ENCODE measurements at places on chromosomes 4 and X.

DNA sequence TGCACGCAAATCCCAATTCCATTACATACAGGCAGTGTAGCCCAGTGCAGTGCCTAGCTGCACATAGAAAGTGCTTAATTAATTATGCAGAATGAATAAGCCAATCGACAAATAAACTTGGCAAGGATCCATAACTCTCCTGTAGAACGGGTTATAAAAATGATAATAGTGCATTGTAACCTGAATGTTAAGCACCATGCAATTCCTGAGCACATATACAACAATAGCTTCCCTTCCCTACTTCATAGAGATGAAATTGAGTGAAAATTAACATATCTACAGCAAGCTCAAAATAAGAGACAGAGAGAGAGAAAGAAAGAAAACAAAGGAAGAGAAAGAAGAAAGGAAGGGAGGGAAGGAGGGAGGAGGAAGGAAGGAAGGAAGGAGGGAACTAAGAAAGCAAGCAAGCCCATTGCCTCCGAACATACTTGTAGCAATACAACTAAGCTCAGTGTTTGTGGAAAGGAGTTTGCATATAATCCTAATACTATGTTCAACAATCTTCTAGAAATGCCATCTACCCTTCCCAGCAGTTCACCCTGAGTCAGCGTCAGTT, 1074.0 kb upstream of the LCORL start:
- no peak for DNase-seq

DNA sequence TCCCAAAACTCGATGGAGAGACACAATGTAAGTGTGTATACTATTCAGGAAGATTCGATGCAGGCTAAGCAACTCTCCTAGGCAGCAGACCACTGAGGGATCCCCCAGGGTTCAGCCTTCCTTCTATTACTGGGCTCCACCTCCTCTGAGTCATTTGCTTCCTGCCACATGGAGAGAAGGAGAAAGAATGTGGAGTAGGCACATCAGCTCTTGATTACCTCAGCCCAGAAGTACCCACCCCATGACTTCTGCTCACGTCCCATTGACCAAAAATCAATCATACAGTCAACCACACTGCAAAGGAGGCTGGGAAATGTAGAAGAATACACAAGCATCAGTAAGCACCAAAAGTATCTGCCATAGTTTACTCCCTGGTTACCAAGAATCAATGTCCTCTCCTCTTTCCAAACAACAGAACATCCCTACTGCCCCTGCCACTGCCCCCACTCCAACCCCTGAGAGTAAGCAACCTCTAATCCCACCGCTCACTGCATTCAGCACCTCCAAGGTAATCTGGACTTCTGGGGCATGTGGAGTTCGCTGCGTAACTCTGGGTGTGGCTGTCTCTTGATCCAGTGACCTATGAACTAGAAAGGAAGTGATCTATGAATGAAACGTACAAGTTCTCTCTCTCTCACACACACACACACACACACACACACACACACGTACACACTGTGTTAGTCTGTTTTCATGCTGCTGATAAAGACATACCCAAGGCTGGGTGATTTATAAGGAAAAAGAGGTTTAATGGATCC, 91.2 kb upstream of the C1QTNF7 start:
- DNase-seq, result no peak

GRCh38 chr4:110088670-110089069, 109.7 kb downstream of the ELOVL6 start:
- peak; percentile 65 for DNase-seq

DNA sequence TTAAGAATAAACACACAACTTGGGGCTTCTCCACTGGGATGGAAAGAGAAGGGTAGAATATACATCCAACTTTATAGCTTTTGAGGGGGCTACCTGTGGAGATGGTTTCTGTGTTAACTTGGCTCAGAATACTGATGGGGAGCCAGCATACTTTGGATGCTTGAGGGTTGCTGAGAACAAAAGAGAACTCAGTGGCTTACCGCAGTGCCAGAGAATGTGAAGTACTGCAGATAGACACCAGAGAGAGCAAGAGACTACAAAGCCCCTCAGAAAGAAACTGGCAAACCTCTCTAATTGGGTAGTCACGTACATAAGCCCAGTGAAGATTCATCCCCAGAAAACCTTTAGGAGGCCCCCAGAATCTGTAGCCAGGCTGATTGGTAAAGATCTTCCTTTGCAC, 214.4 kb downstream of the DCHS2 start:
- DNase-seq, result no peak

- no peak for DNase-seq
These were observed 23.2 kb downstream of the SLC7A11 start for GRCh38 chr4:138218976-138219375.

DNA sequence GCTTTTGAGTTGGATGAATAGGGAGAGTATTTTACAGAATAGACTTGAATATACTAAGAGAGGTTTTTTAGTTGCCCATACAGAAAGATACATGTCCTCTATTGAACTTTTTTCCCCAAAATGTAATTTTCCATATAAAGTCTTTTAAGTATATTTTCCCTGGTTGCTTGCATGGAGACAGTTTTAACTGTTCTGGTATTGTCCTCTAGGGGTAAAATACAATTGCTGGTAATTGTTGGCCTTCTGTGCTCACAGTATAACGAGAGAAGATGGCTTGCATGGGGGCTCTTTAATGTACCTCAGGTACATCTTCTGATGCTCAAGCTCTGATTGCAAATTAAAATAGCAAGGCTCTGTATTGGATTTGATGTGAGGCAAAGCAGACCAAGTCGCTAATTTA, 136.1 kb downstream of the ARX start:
- no peak for DNase-seq

GRCh38 chrX:107673933-107674479, 45.7 kb downstream of the PRPS1 start:
- DNase-seq, result peak; percentile 88

- no peak for DNase-seq
These were observed 440.5 kb downstream of the MAPK10 start for GRCh38 chr4:85919200-85919887.

DNA sequence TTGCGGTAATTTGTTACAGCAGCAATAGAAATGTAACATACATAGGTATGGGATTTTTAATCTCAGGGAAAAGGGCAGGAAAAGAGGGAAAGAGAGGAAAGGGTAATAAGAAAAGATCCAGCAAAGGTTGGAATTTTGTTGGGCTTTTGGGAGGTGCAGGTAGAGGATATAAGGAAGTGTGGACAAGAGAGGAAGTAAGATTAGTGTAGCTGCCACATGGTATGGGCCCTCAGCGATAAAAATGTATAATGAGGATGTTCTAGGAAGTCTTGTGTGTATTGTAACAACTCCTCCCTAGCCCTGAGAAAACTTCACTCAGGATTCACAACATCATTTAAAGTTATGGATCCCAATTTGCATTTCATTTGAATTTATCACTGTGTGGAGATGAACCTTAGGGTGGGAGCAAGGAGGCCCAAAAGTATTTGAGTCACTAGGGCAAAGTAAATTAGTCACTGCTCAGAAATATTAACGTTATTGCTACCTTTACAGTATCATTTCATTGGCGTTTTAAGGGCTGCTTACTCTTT, 2.8 kb upstream of the IL21 start:
- DNase-seq, result no peak

DNA sequence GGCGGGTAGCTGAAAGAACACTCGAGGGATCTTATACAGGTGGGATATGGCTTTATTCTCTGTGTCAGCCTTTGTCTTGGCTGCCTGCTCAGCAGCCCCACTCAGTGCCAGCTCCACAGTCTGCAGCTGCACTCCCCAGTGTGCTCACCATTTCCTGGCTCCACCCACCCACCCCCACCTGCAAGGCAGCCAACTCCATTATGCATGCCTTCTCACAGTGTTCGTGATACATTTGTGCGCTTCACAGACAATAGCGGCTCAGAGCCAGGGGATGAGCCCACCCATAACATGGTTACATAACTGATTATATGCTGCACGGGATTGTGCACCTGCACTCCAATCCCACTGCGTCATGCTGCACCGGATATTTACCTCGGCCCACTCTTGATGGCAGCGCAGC, 8.8 kb upstream of the TMEM128 start:
- DNase-seq, result no peak

DNA sequence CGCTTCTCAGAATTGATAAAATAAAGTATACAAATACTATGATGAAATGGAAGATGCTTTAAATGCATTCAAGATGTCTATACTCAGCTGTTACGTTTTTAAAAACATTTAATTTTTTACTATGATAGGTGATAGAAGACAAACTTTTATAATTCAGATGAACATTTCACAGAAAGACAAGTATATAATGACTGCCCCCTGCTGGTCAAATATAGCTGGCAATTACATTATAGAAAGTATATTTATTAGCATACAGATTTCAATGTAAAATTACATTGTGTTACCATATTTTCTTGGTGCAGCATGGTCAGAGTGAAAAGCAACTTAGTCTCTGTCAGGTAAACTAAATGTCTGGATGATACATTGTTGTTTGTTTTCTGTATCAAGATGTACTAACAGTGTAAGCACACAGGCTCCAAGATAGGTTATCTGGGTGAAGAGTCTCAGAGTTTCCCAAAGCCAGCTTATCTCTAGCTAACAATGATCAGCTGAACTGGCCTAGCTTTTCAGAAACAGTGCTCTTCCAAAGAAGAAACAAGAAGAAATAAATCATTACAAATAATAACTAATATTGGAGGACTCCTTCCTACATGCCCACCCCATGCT, 54.1 kb downstream of the SRPX start:
- no peak for DNase-seq

DNA sequence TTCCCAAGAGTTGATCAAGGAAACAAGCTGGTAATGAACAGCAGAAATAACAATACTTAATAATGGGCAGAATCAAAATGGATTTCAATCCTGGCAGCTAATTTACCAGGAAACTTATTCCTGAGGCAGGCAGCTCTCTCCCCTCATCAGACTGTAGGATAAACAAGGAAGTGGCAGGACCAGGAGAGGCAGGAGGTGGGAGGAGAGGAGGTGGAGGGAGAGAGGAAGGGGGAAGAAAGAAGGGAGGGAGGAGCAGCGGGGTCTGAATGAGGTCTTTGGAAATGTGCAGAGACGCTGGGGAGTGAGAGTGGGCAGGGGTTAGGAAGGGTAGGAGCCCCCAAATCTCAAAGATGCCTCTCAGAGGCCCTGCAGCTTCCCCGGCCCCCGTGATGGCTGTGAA, 231.5 kb downstream of the BCOR start:
- no peak for DNase-seq

GRCh38 chr4:113502906-113503305, 258.6 kb downstream of the CAMK2D start:
- no peak for DNase-seq

GRCh38 chr4:133620555-133620954, 471.5 kb downstream of the PCDH10 start:
- DNase-seq, result no peak
